SJSA1 (cell line): ENCODE measurements at places on chromosomes 7 and 10. TPM values are rescaled to one million over a fixed set of nuclear protein-coding genes. Genes with fewer than 3 reads are reported as not detected.

DNA sequence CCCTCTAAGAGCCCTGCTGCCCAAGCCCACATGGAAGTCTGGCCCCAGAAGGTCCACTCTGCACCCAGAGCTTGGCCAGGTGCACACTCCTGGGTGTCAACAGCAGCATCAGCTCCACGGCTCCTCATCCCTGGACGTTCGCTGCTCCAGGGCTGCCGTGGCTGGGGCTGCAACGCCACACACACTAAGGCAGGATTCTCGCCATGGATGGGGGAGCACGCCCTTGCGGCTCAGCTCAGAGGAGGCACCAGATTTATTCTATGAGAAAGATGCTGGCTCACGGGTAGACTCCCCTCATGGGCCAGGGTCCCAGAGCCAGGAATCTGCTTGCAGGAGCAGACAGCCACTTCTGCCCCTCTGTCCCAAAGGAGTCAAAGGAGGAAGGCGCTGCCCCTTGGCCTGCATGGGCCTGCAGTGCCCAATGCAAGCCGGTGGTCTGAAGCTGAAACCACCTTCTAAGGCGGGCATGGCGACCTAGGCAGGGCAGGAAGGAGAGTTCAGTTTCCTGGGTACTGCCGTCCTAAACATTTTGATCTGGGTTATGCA lies 42.1 kb downstream of the CFAP46 start:
- H3K4me3 ChIP-seq = no peak overlapping the region
- H3K27me3 ChIP-seq = peaks cover 13% of the 10 kb centered on the region
- no peak for DNase-seq
- H3K36me3 ChIP-seq = no peaks in the 10 kb centered on the region
- no peak overlapping the region for H3K27ac ChIP-seq

DNA sequence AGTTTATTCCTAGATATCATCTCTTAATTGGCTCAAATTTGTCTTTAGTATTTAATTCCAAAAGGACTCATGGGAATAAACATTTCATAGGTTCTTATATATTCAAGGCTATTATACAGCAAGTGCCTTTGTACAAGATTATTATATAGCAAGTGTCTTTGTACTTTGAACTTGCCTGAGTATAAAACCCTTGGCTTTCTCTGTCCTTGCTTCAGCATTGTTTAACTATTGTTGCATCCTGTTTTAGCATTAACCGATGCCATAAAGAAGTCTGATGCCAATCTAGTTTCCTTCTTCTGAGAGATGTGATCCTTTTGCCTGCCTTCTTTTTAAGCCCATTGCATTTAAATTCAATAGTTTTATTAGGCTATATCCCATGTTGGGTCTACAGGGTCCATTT lies 270.0 kb downstream of the NEBL start:
- H3K27me3 ChIP-seq = no peaks in the 10 kb centered on the region
- no peak overlapping the region for H3K27ac ChIP-seq
- peaks cover 13% of the 10 kb centered on the region for H3K4me1 ChIP-seq
- H3K4me3 ChIP-seq = no peak overlapping the region
- no peak for DNase-seq

- peak overlapping the region; percentile 84 for H3K4me3 ChIP-seq
- H3K4me1 ChIP-seq = peaks cover 27% of the 10 kb centered on the region
- DNase-seq = no peak
- H3K36me3 ChIP-seq = peaks cover 25% of the 10 kb centered on the region
- H3K27me3 ChIP-seq = no peaks in the 10 kb centered on the region
Measured at GRCh38 chr10:110566472-110567200, 859 bp upstream of the SMC3 start.

DNA sequence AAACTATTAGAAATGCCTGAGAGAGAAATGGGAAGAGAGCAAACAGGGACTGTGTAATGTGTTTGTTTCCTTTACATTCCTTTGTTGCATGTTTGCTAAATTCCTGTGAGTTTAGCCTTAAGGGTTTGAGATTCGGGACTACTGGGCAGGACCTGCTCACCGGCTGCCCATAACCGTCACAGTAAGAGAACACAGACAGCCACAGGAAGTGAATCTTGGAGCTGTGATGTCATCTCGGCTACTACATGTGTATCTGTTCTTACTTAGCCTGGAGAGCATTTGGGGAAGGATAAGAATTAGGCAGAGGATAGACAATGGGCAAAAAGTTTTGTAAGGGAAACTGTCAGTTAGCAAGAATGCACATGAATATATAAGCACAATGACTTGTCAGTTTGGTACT lies 485.1 kb upstream of the KLF6 start:
- no peak overlapping the region for H3K4me3 ChIP-seq
- H3K27me3 ChIP-seq = no peaks in the 10 kb centered on the region
- H3K36me3 ChIP-seq = no peaks in the 10 kb centered on the region
- DNase-seq = peak; percentile 78
- peaks cover 12% of the 10 kb centered on the region for H3K4me1 ChIP-seq

DNA sequence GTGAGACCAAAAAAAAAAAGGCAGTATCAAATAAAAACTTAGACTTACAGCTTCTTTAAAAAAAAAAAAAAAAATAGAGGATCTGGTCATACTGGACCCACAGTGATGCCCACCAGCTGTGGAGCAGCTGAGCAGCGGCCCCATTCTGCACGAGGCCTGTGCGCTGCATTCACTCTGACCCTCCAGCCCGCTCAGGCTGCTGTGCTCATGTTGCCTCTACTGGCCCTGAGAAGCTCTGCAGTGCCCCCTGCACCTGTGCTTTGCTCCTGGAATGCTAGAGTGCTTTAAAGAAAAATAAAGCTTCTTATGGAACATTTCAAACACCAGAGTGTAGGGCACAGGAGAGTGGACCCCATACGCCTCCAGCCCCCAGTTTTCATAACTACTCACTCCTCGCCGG lies 33.2 kb downstream of the TMEM120A start:
- DNase-seq = no peak
- no peak overlapping the region for H3K4me3 ChIP-seq
- H3K27me3 ChIP-seq = no peaks in the 10 kb centered on the region
- peaks cover 3% of the 10 kb centered on the region for H3K4me1 ChIP-seq

- no peaks in the 10 kb centered on the region for H3K36me3 ChIP-seq
- H3K4me3 ChIP-seq = no peak overlapping the region
- H3K27ac ChIP-seq = no peak overlapping the region
- no peak for DNase-seq
- H3K27me3 ChIP-seq = no peaks in the 10 kb centered on the region
Measured at GRCh38 chr10:104509981-104510380, 131.1 kb upstream of the SORCS3 start.

DNA sequence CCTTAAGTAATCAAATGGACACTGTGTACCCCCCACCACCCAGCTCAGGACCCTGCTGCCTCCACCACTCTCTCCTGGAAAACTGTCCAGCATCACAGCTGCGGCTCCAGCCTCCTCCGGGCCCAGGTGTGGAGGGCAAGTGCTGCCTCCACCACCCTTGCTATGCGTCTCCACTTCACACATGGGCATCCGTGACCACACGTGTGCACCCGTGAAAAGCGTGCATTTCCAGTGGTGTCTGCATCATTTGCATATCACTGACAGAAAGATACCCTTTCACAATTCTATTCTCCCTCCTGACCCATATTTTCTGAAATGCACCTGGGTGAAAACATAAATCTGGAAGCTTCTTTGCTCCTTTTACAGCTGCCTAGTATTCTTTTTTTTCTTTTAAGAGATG lies 89.7 kb upstream of the PDGFA start:
- DNase-seq = no peak
- H3K4me1 ChIP-seq = peaks cover 7% of the 10 kb centered on the region
- H3K4me3 ChIP-seq = no peak overlapping the region
- no peaks in the 10 kb centered on the region for H3K36me3 ChIP-seq
- no peaks in the 10 kb centered on the region for H3K27me3 ChIP-seq

- H3K27me3 ChIP-seq = no peaks in the 10 kb centered on the region
- no peak overlapping the region for H3K4me3 ChIP-seq
Measured at GRCh38 chr7:130273933-130274255, 7.2 kb downstream of the CPA2 start.

Gene KIAA1549
- 0.75 and 0.95 TPM in 2 replicates for total RNA-seq

GRCh38 chr10:33231621-33232350 lies 102.7 kb downstream of the NRP1 start:
- no peak overlapping the region for H3K4me3 ChIP-seq
- peaks cover 52% of the 10 kb centered on the region for H3K4me1 ChIP-seq
- no peak for DNase-seq

Gene WIPF3
- not detected in 2 replicates for total RNA-seq

Gene HYAL4
- total RNA-seq = not detected in 2 replicates

Gene CPA2
- not detected in 2 replicates for total RNA-seq

- no peak for DNase-seq
- H3K4me3 ChIP-seq = no peak overlapping the region
- H3K27me3 ChIP-seq = no peaks in the 10 kb centered on the region
- no peak overlapping the region for H3K27ac ChIP-seq
- peaks cover 9% of the 10 kb centered on the region for H3K4me1 ChIP-seq
Measured at GRCh38 chr7:12674861-12675260, 12.6 kb upstream of the ARL4A start.

GRCh38 chr7:139681463-139681755 lies 96.4 kb downstream of the HIPK2 start:
- H3K27ac ChIP-seq = peak overlapping the region; percentile 99
- H3K4me3 ChIP-seq = no peak overlapping the region
- H3K4me1 ChIP-seq = peaks cover 64% of the 10 kb centered on the region
- DNase-seq = no peak
- H3K36me3 ChIP-seq = peaks cover 17% of the 10 kb centered on the region

GRCh38 chr10:1661416-1661815 lies 75.9 kb downstream of the ADARB2 start:
- H3K27ac ChIP-seq = no peak overlapping the region
- H3K4me3 ChIP-seq = no peak overlapping the region
- peaks cover 17% of the 10 kb centered on the region for H3K27me3 ChIP-seq
- no peak for DNase-seq
- H3K4me1 ChIP-seq = no peaks in the 10 kb centered on the region

GRCh38 chr10:91610444-91610843 lies 22.4 kb downstream of the PPP1R3C start:
- no peaks in the 10 kb centered on the region for H3K27me3 ChIP-seq
- no peak for DNase-seq
- H3K4me3 ChIP-seq = no peak overlapping the region
- H3K4me1 ChIP-seq = peaks cover 70% of the 10 kb centered on the region

Gene ACTL6B
- not detected in 2 replicates for total RNA-seq

Gene EN2
- total RNA-seq = 0.11 TPM in 1 of 2 replicates, not detected in the other

Gene FAM237B
- not detected in 2 replicates for total RNA-seq

DNA sequence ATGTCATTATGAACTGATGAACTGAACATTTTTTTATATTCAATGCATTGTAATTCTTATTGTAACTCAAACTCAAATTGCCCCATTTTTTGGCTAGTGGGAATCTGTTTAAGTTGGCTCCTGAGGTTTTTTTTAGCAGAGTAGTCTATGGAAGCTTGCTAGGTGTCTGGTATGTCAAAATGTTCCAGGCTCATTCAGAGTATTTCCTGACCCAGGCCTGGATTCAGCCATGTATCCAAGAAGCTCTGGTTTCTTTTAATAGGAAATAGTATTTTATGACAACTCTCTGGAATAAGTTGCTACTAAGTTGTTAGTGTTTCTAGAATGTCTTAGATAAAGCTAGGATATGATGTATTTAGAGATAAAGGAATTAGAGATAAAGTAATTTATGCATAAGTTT lies 288.0 kb downstream of the ARL4A start:
- no peaks in the 10 kb centered on the region for H3K4me1 ChIP-seq
- H3K27me3 ChIP-seq = no peaks in the 10 kb centered on the region
- H3K4me3 ChIP-seq = no peak overlapping the region
- H3K27ac ChIP-seq = no peak overlapping the region
- no peak for DNase-seq

Gene EPHA1
- not detected in 2 replicates for total RNA-seq

Gene NPFFR1
- total RNA-seq = not detected in 2 replicates

- no peak overlapping the region for H3K4me3 ChIP-seq
- no peak overlapping the region for H3K27ac ChIP-seq
- H3K36me3 ChIP-seq = no peaks in the 10 kb centered on the region
- no peaks in the 10 kb centered on the region for H3K27me3 ChIP-seq
Measured at GRCh38 chr10:71239946-71240795, 27.8 kb downstream of the UNC5B start.

Gene ERVW-1
- total RNA-seq = not detected in 2 replicates

- no peaks in the 10 kb centered on the region for H3K27me3 ChIP-seq
- no peak overlapping the region for H3K4me3 ChIP-seq
- DNase-seq = no peak
- H3K36me3 ChIP-seq = no peaks in the 10 kb centered on the region
Measured at GRCh38 chr7:97138830-97139229, 21.3 kb downstream of the SDHAF3 start.

Gene C10orf67
- total RNA-seq = not detected in 2 replicates

Gene IGFBP3
- 101 and 118 TPM in 2 replicates for total RNA-seq

Gene MRC1
- not detected in 2 replicates for total RNA-seq

- H3K4me3 ChIP-seq = no peak overlapping the region
- DNase-seq = no peak
- no peak overlapping the region for H3K27ac ChIP-seq
- H3K36me3 ChIP-seq = no peaks in the 10 kb centered on the region
- no peaks in the 10 kb centered on the region for H3K4me1 ChIP-seq
Measured at GRCh38 chr10:86387178-86387794, 20.7 kb upstream of the GRID1 start.

Gene PIK3CG
- 0.84 and 1.2 TPM in 2 replicates for total RNA-seq

- no peak for DNase-seq
- H3K27me3 ChIP-seq = no peaks in the 10 kb centered on the region
- H3K36me3 ChIP-seq = no peaks in the 10 kb centered on the region
Measured at GRCh38 chr10:22699976-22700375, 14.4 kb downstream of the PIP4K2A start.

Gene ITPRID1
- not detected in 2 replicates for total RNA-seq

DNA sequence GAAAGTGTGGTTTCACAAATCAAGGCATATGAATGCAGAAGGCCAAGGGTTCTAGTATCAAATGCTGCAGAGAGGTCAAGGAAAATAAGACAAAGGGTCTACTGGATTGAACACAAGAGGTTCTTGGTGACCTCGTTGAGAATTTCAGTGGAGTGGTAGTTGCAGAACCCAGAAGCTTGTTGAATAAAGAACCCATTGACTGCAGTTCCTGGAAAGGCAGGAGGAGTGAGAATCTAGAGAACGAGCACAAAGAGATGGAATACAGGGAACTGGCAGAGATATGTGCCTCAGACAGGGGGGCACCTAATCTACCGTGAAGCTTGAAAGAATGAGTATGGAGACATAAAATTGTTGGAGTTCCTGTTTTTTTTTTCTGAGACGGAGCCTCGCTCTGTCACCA lies 3.5 kb upstream of the SEPTIN7 start:
- peaks cover 8% of the 10 kb centered on the region for H3K4me1 ChIP-seq
- no peaks in the 10 kb centered on the region for H3K27me3 ChIP-seq
- no peak overlapping the region for H3K27ac ChIP-seq
- DNase-seq = no peak

GRCh38 chr7:94813917-94814316 lies 93.5 kb upstream of the PPP1R9A start:
- DNase-seq = no peak
- H3K27ac ChIP-seq = no peak overlapping the region
- no peaks in the 10 kb centered on the region for H3K36me3 ChIP-seq

Gene JAZF1
- total RNA-seq = 21.2 and 36.6 TPM in 2 replicates
